ENCODE measurements at places on chromosomes 11 and 22. TPM values are rescaled to one million over a fixed set of nuclear protein-coding genes. Genes with fewer than 3 reads are reported as not detected.

Gene TIMM8B
- 27.5 TPM for total RNA-seq

Gene A4GALT
- total RNA-seq, result 22.2 TPM

Gene VSIG2
- total RNA-seq, result not detected

Gene RPUSD4
- 24.2 TPM for total RNA-seq

Gene CNGA4
- total RNA-seq, result not detected

Gene SYCE3
- total RNA-seq, result not detected

Gene CDC42BPG
- total RNA-seq, result 0.08 TPM

Gene C22orf42
- total RNA-seq, result not detected

Gene GGT5
- total RNA-seq, result 4.4 TPM

Gene FZD4
- 50.2 TPM for total RNA-seq

Gene MOGAT2
- not detected for total RNA-seq

Gene MOV10L1
- total RNA-seq, result 5.1 TPM

Gene PIK3C2A
- total RNA-seq, result 41.0 TPM
